ENCODE measurements at places on chromosomes 1 and 21.

DNA sequence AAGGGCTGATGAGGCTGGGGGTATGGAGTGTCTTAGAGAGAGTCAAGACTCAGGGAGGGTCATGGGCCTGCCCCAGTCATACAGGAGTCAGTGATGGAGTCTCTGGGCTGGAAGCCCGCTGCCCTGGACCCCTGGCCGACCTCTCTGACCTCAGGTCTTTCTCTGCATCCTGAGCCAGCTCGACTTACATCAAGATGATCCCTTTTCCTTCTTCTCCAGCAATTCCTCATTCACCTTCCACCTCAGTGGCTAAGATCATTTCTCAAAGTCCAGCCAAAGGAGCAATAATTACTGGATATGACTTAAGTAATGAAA is 308.6 kb downstream of the MATN1 start:
- DNase-seq = no peak

DNA sequence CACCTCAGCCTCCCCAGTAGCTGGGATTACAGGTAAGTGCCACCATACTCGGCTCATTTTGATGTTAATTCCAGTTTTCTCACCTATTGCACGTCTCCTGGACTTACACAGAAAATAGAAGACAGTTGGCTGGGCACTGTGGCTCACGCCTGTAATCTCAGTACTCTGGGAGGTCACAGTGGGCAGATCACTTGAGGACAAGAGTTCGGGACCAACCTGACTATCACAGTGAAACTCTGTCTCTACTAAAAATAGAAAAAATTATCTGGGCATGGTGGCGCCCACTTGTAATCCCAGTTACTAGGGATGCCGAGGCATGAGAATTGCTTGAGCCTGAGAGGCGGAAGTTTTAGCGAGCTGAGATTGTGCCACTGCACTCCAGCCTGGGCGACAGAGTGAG is 44.1 kb downstream of the DYRK1A start:
- no peak for DNase-seq

- no peak for DNase-seq
Observed at GRCh38 chr1:52657702-52658101, 24.7 kb downstream of the SHISAL2A start.

- DNase-seq = no peak
Observed at GRCh38 chr1:20992322-20993056, 184.2 kb downstream of the EIF4G3 start.

- DNase-seq = no peak
Observed at GRCh38 chr1:15022048-15022447, 131.5 kb upstream of the TMEM51 start.

- DNase-seq = no peak
Observed at GRCh38 chr1:145828367-145829026, 4.5 kb downstream of the POLR3C start.

DNA sequence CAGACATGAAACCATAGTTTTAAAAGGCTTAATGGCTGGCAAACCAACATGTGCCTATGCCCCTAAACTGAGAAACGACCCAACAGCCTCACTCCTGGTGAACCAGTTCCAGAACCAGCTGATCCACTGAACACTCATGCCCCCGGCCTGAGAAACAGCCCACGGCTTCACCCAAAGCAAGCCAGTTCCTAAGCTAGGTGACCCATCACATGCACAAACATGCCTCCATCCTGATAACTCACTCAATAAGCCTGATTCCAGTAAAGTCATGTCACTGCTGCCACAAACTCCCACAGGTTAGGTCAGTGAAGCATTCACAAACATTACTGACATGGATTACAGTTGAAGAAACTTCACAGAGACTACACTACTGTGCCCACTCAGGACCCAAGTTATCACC is 161.6 kb downstream of the USH2A start:
- DNase-seq = no peak

All from non-pigmented ciliary epithelial cell (primary cell).